Stimulated activated CD4-positive, alpha-beta T cell treated with anti-CD3 and anti-CD28 coated beads, TNF-alpha, amount 100 ng/mL, for 1 hour (primary cell): ENCODE measurements at places on chromosomes 11 and 22.

- no peak for DNase-seq
Measured at GRCh38 chr22:29973269-29973668, 90.3 kb downstream of the MTMR3 start.

DNA sequence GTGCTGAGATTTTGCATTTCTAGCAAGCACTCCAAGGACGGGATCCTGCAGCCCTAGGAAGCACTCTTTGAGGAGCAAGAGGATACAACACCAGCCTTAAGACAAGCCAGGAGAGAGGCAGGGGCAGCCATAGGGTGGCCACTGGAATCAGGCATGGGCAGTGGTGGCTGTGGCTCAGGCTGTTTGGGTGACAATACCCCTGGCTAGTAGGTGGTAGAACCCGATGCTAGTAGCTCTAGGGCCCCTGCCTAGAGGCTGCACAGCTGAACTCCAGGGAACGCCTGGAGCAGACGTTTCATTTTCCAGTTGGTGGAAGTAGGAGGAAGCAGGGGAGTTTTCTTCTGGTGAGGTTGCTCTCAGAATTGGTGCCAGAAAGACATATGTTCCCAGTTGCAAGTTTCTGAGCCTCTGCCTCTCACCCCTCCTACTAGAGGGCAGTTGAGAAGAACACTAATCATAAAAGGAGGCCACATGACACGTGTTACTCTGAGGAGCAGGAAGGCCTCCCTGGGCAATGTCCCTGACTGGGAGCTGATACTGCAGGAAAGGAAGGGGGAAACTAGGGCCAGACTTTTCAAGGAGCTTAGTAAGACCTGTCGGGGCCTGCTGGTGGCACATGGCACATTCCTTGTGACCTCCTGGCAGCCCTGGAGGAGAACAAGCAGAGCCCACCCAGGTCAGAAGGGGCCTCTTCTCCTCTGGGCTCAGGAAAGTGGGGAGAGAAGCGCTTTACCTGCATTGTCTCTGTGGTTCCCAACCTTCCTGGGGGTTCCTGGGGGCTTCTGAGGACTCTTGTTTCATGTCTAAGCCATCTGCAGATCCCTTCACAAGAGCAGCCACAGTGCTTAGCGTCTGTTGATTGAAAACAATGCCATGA, 56.6 kb upstream of the DRD2 start:
- no peak for DNase-seq

DNA sequence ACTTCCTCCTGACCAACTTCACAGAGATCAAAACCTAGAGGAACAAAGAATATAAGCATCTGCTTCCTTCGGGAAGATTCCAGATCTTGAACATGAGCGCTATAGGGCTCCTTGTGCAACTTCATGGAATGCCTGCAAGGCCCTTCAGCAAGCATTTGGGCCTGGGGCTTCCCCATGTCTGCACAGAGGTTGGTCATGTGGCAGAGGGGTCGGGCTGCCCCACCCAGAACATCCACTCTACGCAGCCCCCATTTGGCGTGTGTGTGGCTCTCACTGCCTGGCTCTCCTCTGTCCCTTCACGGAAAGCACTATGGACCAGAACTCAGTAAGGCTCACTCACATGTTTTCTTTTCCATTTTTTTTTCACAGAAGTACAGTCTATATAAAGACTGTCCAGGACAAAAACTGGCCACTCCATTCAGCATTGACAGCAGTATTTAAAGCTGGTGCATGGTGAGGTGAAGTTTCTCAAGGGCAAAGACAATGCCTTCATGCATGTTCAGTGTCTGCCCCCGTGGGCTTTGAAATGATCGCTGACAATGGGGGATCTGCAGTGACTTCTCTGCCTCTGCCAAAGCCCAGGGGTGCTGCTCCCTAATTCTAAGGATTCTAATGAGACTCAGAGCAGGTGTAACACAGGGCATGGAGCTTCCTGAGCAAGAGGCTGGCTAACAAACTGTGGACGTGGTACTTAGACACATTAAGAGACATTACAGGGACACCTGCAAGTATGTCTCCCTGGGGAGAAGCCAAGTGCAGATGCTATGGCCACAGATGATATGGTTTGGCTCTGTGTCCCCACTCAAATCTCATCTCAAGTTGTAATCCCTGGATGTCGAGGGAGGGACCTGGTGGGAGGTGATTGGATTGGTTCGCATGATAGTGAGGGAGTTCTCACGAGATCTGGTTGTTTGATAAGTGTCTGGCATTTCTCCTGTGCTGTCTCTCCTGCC, 66.5 kb upstream of the PITPNB start:
- no peak for DNase-seq

GRCh38 chr11:124115782-124116616, 749 bp downstream of the VWA5A start:
- no peak for DNase-seq

GRCh38 chr11:35520376-35520775, 5.0 kb downstream of the PAMR1 start:
- no peak for DNase-seq

DNA sequence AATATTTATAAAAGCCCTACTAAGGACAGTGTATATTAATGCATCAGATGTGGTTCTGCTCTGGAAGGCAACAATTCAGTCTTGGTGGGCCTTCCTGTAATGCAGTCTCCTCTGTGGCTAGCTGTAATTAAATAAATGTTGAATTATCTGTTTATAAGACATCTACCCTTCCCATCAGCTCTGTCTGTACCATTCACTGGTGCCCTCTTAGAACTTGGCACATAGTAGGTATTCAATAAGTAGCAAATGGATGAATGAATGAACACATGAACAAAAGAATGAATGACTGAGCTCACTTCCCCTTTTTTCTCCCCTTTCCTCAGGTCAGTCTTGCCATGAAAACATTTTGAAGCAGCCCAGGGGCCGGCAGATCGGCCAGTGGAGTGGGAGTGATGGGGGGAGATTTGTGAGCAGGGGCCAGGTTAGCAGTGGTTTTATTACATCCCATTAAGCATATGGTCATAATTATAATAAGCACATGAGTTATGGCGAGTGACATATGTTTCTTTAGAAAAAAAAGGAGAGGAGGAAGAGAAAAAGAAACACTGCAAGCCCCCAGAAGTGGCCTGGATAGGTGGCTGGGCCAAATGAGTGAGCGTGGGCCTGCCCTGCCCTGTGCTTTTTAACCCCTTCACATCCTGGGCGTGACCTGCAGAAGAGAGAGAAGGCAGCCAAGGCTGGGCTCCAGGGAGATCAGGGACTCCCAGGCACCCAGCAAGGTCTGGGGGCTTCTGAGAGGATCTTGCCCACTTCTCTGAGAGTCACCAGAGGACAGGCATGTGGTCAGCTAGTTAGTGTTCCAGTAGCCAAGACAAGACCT, 48.6 kb upstream of the CD82 start:
- DNase-seq, result no peak

- no peak for DNase-seq
Measured at GRCh38 chr11:86972734-86973133, 17.5 kb upstream of the FZD4 start.

DNA sequence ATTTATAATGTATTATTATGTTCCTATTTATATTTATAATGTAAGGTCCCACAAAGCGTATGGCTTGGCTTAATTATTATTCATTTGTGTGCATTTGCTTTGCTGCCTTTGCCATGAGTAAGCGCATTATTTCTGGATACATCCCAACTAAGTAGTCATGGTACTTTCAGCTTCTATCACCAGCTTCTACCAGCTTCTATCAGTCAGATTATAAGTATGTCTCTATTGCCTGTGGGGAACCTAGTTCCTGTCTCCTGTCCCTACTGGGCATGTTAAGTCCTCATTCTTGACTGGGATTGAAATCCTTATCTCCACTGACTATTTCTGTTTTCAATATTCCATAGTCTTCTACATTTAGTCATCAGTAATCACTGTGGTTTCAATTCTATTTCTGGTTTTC, 33.5 kb upstream of the OR10W1 start:
- no peak for DNase-seq

DNA sequence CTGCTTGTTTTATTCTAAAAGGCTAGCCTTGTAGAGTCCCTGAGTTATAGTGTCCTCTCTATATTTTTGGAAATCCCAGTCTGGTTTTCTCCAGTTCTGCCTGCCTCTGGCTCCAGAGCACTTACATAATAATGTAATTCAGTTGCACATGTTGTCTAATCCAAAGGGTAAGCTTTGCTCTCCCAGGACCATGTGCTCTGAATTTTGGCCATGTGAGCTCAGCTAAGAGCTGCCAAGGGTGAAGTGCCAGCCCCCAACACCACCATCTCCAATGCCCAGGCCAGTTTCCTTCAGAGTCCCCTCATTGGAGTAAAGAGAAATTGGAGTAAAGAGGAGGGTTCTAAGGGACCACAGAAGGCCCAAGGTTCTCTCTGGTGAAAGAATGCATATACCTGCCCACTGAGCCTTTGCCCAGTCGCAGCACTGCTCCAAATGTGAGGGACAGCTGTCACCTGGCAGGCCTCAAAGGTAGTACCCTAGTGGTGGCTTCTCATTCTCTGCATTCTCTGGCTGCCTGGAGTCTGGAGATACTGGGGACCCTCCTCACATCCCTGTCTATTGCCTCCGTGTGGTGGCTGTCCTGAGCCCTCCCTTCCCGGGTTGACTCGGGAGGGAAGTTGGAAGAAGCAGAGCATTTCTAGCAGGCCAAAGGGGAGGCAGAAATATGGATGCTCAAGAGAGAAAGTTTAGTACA, 4.9 kb downstream of the CRY2 start:
- no peak for DNase-seq

GRCh38 chr22:37316875-37317371, 34.6 kb downstream of the CYTH4 start:
- DNase-seq, result peak; percentile 54

DNA sequence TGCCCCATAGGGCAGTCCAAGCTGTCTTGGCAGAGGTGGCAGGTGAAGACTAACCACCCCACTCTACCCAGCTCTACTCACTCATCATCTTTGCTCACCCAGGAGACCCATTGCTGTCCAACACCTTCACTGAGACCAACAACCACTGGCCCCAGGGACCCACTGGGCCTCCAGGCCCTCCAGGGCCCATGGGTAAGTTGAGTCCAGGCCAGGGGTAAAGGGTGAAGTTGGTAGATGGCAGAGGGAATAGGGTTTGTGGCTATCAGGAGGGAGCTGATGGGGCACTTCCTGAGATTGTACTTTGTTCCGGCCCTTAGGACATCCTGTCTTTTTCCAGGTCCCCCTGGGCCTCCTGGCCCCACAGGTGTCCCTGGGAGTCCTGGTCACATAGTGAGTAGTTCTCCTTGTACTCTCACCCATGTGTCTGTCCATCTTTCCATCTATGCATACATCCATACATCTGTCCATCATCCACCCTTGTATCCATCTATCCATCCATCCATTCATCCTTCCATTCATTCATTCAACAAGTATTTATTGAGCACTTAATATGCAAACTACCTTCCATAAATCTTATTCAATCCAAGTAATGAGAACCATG, 27.7 kb downstream of the EMID1 start:
- no peak for DNase-seq

GRCh38 chr11:77471558-77472193, 2.2 kb downstream of the PAK1 start:
- DNase-seq, result no peak

DNA sequence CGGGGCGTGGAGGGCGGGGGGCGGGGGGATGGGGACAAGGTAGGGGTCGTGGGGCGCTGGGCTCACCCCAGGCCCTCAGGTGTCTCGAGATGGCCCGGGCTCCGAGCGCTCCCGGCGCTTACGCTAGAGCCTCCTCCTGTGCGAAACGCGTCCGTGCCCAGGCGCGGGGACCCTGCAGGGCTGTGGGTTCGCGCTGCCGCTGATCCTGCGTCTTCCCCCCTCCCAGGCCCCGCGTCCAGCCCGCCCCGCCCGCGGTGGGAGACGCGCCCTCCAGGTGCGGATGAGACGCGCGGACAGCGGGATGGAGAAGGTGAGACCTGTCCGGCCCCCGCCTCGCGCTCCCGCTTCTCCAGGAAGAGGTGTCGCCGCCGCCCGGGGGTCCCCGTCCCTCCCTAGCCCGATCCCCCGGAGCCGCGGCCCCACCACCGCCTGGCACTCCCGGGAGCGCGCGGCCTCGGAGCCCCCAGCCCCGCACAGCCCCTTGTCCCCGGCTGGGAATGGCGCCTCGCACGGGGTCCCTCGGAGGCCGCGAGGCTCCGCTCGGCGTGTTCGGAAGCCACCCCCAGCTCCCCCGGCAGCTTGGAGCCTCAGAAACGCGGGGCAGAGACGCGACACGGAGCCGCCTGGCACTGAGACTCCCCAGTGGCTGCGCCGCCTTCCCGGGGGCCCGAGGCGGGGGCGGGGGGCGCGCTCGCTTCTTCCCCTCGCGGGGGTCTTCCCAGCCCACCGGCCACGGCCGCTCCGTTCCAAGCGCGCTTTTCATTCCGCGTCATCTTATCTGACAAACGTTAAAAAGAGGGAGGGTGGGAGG, 27.6 kb upstream of the TOLLIP start:
- DNase-seq, result no peak

DNA sequence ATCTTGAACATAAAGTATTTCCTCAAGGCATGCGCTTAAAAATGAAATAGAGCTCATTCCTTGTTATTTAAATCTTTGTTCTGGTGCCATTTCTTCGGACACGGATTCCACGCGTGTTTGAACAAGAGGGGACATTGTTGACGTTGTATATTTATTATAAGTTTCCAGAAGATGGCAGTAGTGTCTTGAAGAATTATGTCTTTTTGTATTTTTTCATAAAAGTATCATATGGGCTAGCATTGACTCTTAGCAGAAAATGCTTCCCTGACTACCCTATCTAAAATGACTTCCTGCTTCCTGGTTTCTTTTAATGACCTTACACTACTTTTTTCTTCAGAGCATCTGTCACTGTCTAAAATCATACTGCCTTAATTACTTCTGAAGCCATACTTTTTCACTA, 20.4 kb downstream of the BIRC2 start:
- no peak for DNase-seq

- no peak for DNase-seq
Measured at GRCh38 chr11:25566298-25567200, 765.4 kb upstream of the ANO3 start.

- DNase-seq, result no peak
Measured at GRCh38 chr22:44541671-44542319, 43.8 kb upstream of the RTL6 start.

DNA sequence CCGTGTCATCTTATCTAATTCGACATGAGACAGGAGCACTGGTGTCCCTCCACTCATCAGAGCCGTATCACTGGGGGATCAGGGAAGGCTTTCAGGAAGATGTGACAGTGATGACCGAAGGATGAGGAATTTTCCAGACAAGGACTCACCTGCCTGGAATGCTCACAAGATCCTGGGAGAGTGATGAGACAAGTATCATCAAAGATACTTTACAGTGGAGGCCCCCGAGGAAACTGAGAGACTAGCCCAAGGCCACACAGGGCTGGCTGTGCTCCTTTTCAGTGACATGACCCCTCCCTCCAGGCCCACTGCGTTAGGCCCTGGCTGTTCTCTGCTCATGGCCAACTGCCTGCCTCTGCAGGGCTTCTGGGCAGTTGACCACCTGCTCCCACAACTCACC, 13.0 kb downstream of the CLPB start:
- DNase-seq, result no peak

DNA sequence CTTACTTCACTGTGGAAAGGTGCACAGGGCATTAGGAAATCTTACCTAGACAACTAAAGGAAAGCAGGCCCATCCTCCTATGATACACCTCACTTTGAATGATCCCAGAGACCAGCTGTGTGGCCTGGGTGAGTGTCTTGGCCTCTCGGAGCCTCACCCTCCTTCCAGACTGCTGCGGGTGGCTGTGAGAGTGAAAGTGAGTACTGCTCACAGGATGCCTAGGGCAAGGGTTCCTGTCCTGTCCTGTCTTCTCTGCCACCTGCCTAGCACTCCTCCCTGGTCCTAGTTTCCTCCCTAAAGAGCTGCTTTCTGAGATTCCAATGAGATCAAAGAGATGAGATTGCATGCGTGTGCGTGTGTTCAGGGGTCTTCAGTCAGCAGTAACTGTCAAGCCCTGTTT, 19.5 kb upstream of the ADORA2A start:
- no peak for DNase-seq

- no peak for DNase-seq
Measured at GRCh38 chr11:118290923-118291322, 13.6 kb upstream of the CD3E start.
